ENCODE measurements at places on chromosomes 1 and 21. TPM values are rescaled to one million over a fixed set of nuclear protein-coding genes. Genes with fewer than 3 reads are reported as not detected.

DNA sequence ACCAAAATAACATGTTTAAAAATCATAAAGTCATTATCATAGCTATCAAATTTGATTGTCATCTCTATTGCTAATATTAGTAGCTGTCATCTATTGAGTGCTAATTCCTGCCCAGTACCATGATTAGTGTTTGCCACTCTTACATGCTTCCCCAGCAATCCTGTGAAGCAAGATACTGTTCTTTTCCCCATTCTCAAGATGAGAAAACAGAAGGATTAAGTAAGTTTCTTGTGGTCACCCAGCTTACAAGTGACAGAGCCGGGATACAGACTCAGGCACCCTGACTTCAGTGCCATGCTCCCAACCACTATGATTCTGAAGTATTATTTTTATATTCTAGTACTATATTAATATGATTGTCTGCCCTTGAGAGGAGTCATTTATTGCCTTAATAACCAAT, 36.5 kb downstream of the LRRC8C start:
- DNase-seq, result no peak
- H3K27ac ChIP-seq, result no peak overlapping the region
- H3K27me3 ChIP-seq, result no peaks in the 10 kb centered on the region
- no peaks in the 10 kb centered on the region for H3K36me3 ChIP-seq

DNA sequence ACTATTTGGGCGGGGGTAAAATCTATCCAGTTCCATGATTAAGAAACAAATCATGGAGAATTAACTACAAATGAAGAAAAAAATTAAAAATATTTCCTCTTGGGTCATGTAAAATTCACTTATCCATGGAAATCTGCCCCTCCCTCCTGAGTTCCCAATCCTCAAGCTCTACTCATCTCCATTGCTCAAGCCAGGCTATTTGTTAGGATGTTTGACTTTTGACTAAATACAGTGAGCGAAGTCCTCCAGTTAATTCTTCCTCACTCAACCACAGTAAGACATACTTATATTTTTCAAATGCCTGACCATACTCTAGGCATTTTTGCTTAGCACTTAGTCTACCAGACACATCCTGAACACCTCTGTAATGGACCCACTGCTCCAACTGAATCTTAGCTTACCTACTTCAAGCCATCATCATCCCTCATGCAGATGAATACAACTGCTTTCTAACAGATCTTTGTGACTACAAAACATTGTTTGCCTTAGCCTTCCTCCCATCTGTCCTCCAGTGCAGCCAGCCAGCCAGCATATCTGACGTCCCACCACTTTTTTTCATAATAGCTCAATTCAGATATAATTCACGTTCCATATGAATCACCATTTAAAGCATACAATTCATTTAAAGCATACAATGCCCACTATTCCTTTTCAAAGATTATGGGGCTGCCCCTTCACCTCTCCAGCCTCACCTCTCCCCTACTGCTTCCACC, 154.2 kb downstream of the RERE start:
- H3K27me3 ChIP-seq, result no peaks in the 10 kb centered on the region
- H3K27ac ChIP-seq, result no peak overlapping the region
- no peak overlapping the region for H3K4me3 ChIP-seq
- H3K4me1 ChIP-seq, result peaks cover 65% of the 10 kb centered on the region
- no peak for DNase-seq
- no peaks in the 10 kb centered on the region for H3K36me3 ChIP-seq

GRCh38 chr1:31717341-31717740, 13.5 kb upstream of the COL16A1 start:
- H3K27me3 ChIP-seq, result no peaks in the 10 kb centered on the region
- no peak overlapping the region for H3K4me3 ChIP-seq
- DNase-seq, result no peak
- H3K36me3 ChIP-seq, result no peaks in the 10 kb centered on the region
- H3K27ac ChIP-seq, result no peak overlapping the region
- H3K4me1 ChIP-seq, result peaks cover 39% of the 10 kb centered on the region

- peaks cover 18% of the 10 kb centered on the region for H3K4me1 ChIP-seq
- H3K27ac ChIP-seq, result peak overlapping the region; percentile 1
- no peak overlapping the region for H3K4me3 ChIP-seq
- no peaks in the 10 kb centered on the region for H3K27me3 ChIP-seq
- no peaks in the 10 kb centered on the region for H3K36me3 ChIP-seq
Measured at GRCh38 chr1:207885129-207886032, 25.5 kb downstream of the CD34 start.

- no peak for DNase-seq
- no peaks in the 10 kb centered on the region for H3K4me1 ChIP-seq
- H3K4me3 ChIP-seq, result no peak overlapping the region
- no peak overlapping the region for H3K27ac ChIP-seq
Measured at GRCh38 chr1:230700132-230700531, 13.8 kb downstream of the AGT start.

GRCh38 chr1:7930645-7931445, 9.8 kb downstream of the TNFRSF9 start:
- no peak overlapping the region for H3K4me3 ChIP-seq
- H3K27me3 ChIP-seq, result no peaks in the 10 kb centered on the region
- H3K36me3 ChIP-seq, result no peaks in the 10 kb centered on the region
- no peak overlapping the region for H3K27ac ChIP-seq

DNA sequence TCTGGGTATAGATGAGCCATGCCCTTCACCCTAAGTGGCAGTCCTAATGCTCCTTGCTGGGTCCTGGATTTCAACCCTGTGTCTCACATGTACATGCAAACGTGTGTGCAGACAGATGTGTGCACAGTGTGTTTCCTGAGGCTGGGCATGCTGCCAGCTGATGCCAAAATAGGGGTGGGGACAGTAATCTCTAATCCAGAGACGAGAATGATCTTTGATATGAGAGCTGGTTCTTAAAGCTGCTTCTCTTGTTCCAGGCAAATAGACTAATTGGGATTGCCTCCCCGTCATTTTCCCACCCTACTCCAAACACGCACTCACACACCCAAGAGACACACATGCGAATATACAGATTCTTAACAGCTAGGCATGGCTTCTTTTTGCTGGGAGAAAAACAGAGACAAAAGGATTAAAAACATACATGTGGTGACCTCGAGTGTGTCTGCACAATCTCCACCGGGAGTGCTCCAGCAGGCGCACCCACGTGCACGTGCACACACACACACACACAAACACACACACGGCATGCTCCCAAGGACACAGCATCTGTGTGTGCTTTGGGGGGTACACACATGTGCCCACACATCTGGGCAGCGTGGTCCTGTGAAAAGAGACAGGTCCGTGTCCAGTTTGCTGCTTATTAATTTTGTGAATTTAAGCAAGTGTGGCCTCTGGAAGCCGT, 102.1 kb upstream of the ZBTB40 start:
- peaks cover 3% of the 10 kb centered on the region for H3K27me3 ChIP-seq
- no peaks in the 10 kb centered on the region for H3K36me3 ChIP-seq
- H3K4me3 ChIP-seq, result no peak overlapping the region
- DNase-seq, result no peak
- H3K27ac ChIP-seq, result no peak overlapping the region

GRCh38 chr1:51070011-51070410, 32.0 kb upstream of the C1orf185 start:
- H3K36me3 ChIP-seq, result no peaks in the 10 kb centered on the region
- H3K4me3 ChIP-seq, result no peak overlapping the region

DNA sequence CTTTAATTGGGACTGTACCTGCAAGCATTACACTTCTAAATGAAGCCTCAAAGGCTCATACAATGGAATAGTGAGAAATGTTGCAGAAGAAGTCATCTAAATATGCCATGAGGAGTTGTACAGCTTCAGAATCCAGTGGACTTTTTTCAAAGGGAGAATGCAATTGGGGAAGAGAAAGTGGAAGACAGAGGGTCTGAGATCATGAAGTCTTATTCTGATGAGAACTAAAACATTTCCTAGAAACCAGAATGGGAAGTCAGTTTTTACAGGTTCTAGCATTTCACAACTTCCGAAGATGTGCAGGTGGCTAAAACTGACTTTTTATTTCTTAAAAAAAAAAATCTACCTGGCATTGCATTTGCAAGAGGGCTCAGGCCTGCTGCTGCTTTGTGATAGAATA, 424.4 kb upstream of the RUNX1 start:
- H3K36me3 ChIP-seq, result no peaks in the 10 kb centered on the region
- H3K27ac ChIP-seq, result no peak overlapping the region

- DNase-seq, result no peak
- no peaks in the 10 kb centered on the region for H3K36me3 ChIP-seq
- peaks cover 24% of the 10 kb centered on the region for H3K4me1 ChIP-seq
- H3K27me3 ChIP-seq, result no peaks in the 10 kb centered on the region
- H3K27ac ChIP-seq, result no peak overlapping the region
Measured at GRCh38 chr1:214422137-214422671, 129.2 kb downstream of the PTPN14 start.

DNA sequence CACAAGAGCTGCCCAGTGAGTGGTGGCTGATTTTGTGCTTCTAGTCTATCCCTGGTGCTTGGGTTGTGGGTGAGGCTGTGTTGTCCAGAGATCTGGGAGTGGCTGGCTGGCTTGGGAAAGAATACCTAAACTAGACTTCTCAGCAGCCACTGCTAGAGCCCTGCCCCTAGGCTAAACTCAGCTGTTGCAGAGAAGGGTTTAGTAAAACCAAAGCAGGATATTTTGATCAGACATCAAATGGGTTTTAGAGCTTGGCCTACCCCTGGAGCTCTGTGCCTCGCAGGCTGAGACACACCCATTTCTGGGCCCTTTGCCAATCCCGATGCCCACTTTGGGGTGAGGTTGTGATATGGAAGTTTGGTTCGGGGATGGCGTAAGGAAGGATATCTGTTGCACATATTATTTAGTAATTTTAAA, 88.5 kb downstream of the UCK2 start:
- DNase-seq, result no peak
- no peaks in the 10 kb centered on the region for H3K27me3 ChIP-seq
- no peaks in the 10 kb centered on the region for H3K36me3 ChIP-seq
- no peak overlapping the region for H3K4me3 ChIP-seq

The PIAS3 gene
- total RNA-seq, result 34.4 TPM

The MLLT11 gene
- 3.1 TPM for total RNA-seq

Measured in thoracic aorta (tissue), 2 donors.